ENCODE measurements at places on chromosomes 3 and 15. TPM values are rescaled to one million over a fixed set of nuclear protein-coding genes. Genes with fewer than 3 reads are reported as not detected.
A peak's percentile ranks its signal among the peaks of the same experiment; 100 is the strongest.

Gene GOLGA8G
- under 0.01 TPM for total RNA-seq

GRCh38 chr3:144181062-144181461, 209.4 kb downstream of the DIPK2A start:
- no peak overlapping the region for H3K4me3 ChIP-seq
- no peaks in the 10 kb centered on the region for H3K4me1 ChIP-seq
- no peaks in the 10 kb centered on the region for H3K36me3 ChIP-seq
- DNase-seq = no peak
- no peak overlapping the region for H3K27ac ChIP-seq
- no peaks in the 10 kb centered on the region for H3K27me3 ChIP-seq

DNA sequence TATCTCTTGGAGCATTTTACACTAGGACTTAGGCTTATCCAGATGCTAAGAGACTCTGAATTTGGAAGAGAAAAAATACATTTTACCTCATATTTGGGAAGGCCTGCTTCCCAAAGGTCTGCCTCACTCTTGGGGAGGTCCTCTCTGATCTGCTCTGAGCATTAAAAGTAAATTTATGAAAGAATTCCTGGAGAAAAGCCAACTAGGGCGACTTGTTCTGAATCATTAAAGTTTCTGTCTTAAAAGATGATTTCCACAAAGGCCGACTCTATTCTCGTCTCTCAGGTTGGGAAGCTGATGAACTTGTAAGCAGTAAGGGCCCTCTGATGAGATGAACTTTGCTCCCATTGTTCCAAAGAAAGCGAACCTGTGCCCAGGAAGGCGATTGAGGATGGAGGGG, 48.7 kb upstream of the HES1 start:
- no peaks in the 10 kb centered on the region for H3K4me1 ChIP-seq
- no peaks in the 10 kb centered on the region for H3K27me3 ChIP-seq
- H3K27ac ChIP-seq = no peak overlapping the region
- no peaks in the 10 kb centered on the region for H3K36me3 ChIP-seq

GRCh38 chr15:36914466-36914865, 185.9 kb downstream of the MEIS2 start:
- H3K36me3 ChIP-seq = no peaks in the 10 kb centered on the region
- DNase-seq = no peak
- no peak overlapping the region for H3K4me3 ChIP-seq
- no peaks in the 10 kb centered on the region for H3K4me1 ChIP-seq
- no peaks in the 10 kb centered on the region for H3K27me3 ChIP-seq

GRCh38 chr3:46565607-46566039, 479 bp downstream of the LRRC2 start:
- peak overlapping the region; percentile 59 for H3K4me3 ChIP-seq
- DNase-seq = no peak
- H3K27ac ChIP-seq = peak overlapping the region; percentile 25

DNA sequence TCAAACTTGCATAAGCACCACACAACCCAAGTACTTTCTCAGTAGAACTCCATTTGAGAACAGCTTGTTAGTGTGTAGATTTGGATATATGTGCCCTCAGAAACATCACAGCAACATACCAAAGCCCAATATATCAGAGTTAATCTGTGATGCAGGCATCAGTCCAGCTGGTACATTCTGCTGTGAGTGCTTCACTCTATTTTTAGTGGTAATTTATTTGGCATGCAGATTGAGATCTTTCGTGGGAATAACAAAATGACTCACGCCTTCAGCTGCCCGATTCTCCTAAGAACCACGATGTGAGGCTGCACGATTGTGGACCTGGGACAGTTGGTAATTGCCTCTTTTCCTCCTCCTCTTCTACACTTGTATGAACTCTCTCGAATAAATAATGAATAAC, 730.7 kb downstream of the SQOR start:
- H3K27me3 ChIP-seq = no peaks in the 10 kb centered on the region
- H3K36me3 ChIP-seq = no peaks in the 10 kb centered on the region
- no peaks in the 10 kb centered on the region for H3K4me1 ChIP-seq
- H3K4me3 ChIP-seq = no peak overlapping the region
- DNase-seq = no peak
- no peak overlapping the region for H3K27ac ChIP-seq

DNA sequence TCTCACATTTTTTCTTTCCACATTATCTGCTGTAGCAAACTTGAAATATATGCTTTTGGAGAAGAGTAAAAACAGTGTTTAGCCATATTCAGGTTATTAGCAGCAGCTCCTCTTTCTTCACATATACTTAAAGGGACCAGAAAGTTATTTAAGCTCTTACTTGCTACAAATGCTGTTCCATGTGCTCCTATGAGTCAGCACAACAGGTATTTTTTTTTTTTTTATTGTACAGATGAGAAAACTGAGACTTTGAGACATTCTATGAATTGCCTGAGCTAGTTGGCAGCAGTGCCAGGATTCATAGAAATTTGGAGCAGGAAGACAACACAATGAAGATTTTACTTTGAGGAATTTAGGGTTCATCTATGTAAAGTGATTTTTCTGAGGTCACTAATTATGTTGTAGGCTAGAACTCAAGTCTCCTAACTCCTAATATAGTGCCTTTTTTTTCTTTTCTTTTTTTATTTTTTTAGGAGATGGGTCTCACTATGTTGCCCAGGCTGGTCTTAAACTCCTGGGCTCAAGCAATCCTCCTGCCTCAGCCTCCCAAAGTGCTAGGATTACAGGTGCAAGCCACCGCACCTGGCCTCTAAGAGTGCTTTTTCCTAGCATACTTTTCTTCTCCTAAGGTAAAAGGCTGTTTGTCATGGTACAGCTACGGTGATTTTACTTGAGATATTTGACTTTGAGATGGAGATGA, 23.6 kb downstream of the SETD5 start:
- no peaks in the 10 kb centered on the region for H3K4me1 ChIP-seq
- no peak overlapping the region for H3K4me3 ChIP-seq
- no peak overlapping the region for H3K27ac ChIP-seq
- DNase-seq = peak; percentile 13
- no peaks in the 10 kb centered on the region for H3K27me3 ChIP-seq
